ENCODE measurements at places on chromosomes 4 and X.

DNA sequence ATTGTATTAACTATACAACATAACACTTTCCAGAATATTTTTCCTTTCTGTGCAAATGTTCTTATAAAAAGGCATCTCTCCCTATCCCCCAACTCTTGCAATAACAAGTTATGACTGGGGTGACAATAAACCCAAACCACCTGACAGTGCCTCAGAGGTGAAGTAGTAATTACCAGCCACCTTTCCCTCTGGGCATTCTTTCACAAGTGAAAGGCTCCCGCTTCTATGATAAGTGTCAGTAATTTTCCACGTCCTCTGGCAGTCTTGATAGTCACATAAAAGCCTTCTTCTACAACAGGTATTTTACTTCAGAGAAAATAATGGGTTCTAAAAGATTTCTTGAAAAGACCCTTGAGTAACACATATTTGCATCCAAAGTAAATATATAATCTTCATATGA is 82.7 kb downstream of the MANBA start:
- DNase-seq, result no peak

DNA sequence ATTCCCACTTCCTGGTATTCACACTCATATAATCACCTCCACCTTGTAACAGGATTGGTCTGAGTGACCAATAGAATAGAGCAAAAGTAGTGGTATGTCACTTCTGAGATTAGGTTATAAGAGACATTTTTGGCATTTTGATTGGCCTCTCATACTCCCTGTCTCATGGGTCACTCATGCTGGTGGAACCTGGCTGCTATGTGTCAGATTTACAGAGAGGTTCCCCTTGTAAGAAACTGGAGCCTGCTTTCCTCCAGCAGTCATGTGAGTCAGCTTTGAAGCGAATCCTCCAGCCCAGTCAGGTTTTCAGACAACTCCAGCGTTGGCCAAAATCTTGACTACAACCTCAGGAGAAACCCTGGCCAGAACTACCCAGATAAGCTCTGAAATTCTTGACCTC is 2.6 kb upstream of the OTUD4 start:
- no peak for DNase-seq

GRCh38 chr4:5804656-5805055 is 88.2 kb downstream of the CRMP1 start:
- DNase-seq, result no peak

- no peak for DNase-seq
Measured at GRCh38 chr4:5079581-5079980, 28.3 kb downstream of the STK32B start.

GRCh38 chrX:123860983-123861382 is 1.1 kb downstream of the XIAP start:
- DNase-seq, result no peak

- no peak for DNase-seq
Measured at GRCh38 chrX:77434962-77435361, 12.2 kb upstream of the FGF16 start.

GRCh38 chrX:97266406-97267121 is 382.9 kb downstream of the RPA4 start:
- no peak for DNase-seq

GRCh38 chr4:12966726-12967125 is 517.4 kb downstream of the RAB28 start:
- DNase-seq, result no peak

GRCh38 chrX:119763181-119763580 is 4.8 kb downstream of the SOWAHD start:
- no peak for DNase-seq

- no peak for DNase-seq
Measured at GRCh38 chrX:132749406-132749805, 209.0 kb downstream of the HS6ST2 start.

DNA sequence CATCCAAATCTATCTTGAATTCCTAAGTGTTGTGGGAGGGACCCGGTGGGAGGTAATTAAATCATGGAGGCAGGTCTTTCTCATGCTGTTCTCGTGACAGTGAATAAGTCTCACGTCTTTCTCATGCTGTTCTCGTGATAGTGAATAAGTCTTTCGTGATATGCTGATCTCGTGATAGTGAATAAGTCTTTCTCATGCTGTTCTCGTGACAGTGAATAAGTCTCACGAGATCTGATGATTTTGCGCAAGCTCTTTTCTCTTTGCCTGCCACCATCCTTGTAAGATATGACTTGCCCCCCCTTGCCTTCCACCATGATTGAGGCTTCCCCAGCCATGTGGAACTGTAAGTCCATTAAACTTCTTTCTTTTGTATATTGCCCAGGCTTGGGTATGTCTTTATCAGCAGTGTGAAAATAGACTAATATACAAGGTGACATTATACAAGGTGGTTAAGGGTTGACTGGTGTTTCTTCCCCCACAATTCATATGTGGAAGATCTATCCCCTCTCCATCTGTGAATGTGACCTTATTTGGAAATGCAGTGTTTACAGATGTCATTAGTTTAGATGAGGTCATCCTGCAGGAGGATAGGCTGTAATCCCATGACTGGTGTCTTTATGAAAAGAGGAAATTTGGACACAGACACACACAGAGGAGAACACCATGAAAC is 27.6 kb downstream of the ARSD start:
- DNase-seq, result no peak

DNA sequence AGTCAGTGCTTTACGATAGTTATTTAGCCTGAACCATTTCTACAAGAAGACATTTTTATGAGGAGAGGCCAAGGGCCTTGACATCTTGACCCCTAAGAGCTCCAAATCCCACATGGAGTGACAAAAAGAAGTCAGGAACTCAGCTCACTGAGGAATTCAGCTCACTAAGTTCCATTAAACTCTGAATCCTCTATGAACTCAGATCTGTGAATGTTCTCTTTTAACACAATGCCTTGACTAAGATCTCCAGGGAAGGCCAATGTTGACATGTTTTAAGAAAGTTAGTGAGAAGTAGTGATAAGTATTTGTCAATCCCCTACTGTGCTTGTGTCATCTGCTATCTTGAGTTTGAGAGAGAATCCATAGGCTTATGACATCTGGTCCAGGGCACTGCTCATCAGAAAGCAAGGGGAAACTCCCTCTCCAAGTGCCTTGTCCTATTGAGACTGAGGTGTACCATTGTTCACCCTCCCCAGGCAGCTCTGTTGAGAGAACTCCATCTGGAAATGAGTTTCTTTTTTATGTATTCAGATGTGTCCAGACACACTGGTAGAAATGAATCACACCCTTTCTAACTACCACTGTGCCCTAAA is 68.7 kb upstream of the PCDH19 start:
- DNase-seq, result no peak

- DNase-seq, result peak; percentile 12
Measured at GRCh38 chrX:151680805-151681204, 14.5 kb upstream of the PRRG3 start.

DNA sequence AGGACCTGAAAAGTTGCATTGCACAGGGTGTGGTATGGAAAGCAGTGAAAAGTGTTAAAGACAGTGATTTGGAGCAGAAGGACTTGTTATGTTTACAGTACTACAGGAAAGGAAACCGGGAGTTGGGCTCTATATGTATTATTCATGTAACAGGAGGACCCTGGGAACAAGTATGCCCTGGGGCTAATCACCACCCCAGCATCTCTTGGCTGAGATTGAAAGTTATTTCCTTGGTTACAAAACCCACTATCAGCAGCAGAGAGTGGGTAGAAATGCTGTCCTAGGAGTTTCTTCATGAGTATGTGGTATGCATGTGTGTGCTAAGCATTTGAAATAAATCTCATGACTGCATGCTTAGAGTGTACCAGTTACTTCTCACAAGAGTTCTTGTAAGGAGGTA is 46.9 kb downstream of the STK32B start:
- DNase-seq, result no peak

DNA sequence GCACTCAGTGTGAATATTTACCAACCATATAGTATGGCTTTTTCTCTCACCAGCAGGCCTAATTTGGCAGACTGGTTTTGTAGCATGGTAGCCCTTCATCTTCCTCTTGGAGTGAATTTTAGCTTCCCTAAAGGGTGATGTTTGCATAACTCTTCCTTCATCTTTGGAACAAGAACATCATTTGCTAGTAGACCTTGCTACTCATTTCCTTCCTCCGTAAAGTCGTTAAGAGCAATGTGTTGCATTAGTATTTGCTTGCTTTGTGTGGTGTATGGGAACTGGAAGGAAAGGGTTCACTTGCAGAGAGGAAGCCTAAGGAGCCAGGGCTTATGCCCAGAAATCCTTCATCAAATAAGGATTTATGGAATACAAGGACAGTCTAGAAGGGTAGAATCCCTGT is 50.2 kb upstream of the PGRMC2 start:
- no peak for DNase-seq

- DNase-seq, result no peak
Measured at GRCh38 chrX:133749370-133749769, 236.0 kb downstream of the GPC3 start.

GRCh38 chrX:25531096-25531495 is 515.3 kb upstream of the ARX start:
- no peak for DNase-seq

DNA sequence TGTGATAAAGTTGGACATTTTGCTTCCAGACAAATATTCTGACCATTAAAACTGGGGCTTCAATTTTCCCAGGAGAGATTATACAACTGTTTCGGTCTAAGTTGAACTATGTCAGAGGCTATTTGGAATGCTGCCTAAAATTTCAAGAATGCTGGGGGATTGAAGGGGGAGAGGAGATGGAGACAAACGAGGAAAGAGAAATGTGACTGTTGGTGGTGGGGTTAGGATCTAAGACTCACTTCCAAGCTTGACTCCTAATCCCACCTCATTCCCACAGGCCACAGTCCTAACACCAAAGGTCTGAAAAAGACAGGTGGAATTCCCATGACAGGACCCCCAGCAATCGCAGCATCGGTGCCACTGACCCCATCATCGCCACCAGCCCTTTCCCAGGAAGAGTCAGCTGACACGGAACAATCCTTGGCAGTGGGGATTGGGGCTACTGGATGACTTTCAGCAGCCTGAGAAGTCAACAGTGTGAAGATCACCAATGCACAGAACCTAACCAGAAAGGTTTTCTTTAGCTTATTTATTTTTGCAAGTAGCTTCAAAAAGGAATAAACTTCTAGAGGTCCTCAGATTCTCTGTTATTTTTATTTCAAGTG is 74.0 kb upstream of the PRSS48 start:
- no peak for DNase-seq

DNA sequence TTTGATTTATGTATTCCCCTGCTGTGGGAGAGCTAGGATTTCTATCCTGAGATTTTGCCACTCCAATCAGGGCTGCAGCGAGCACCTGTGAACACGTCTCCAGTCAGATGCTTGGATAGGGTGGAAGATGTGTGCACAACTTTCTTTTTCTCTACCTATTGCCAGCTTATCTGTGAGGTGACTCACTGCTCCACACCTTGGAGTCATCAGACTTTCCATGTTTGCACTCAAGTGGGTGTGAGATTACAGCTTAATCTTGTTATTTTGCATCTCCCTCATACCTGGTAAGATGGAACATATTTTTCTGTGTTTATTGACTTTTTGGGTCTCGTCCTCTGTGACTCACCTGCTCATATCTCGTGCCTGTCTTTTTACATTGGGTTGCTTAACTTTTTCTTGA is 32.2 kb downstream of the PSAPL1 start:
- no peak for DNase-seq
